ENCODE measurements at places on chromosomes 7 and 10.

DNA sequence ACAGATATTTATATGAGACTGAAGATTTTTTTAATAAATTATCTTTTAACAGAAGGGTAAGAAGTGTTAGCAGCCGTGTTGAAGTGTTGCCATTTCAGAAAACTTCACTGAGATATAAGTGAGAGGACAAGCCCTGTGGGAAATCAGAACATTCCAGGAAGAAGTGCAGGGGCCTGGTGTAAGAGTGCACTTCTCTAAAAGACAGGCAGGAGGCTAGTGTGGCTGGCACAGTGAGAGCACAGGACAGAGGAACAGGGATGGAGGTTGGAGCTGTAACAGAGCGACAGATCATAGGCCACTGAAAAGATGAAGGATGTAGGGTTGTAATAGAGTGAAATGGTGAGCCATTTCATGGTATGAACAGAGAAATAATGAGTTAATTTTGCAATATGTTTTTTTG is 608.9 kb downstream of the SORCS1 start:
- DNase-seq = no peak

- no peak for DNase-seq
Observed at GRCh38 chr10:60003651-60004523, 97.5 kb upstream of the CCDC6 start.

DNA sequence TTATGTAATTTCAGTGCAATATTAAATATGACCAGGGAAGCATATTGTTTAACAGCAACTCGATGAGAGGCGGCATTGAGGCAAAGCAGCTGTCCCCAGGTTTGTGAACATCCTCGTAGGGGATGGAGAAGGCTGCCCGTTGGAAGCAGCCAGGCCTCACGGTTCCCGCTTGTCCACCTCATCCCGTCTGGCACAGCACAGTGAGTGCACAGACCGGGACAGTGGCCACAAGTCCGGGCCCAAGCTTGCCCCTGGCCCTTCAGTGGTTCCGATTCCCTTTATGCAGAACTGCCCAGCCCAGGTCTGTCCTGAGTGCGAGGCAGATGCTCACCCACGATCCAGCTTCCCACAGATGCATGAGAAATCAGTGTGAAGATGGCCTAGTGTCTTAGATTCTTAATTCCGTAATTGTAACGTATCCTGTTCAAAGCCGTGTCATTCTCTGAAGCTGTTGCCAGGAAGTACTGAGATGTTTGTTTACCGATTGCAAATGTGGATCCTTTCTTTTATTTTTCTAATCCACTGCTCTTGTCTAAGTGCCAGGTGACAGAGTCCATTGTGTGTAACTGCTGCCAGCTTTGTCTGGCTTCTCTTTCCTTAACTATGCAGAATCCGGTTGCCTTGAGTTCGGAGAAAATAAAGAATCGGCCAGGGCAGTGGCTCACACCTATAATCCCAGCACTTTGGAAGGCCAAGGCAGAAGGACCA is 35.5 kb downstream of the PFKP start:
- peak; percentile 84 for DNase-seq

GRCh38 chr10:6395606-6396005 is 184.5 kb downstream of the PRKCQ start:
- DNase-seq = no peak

DNA sequence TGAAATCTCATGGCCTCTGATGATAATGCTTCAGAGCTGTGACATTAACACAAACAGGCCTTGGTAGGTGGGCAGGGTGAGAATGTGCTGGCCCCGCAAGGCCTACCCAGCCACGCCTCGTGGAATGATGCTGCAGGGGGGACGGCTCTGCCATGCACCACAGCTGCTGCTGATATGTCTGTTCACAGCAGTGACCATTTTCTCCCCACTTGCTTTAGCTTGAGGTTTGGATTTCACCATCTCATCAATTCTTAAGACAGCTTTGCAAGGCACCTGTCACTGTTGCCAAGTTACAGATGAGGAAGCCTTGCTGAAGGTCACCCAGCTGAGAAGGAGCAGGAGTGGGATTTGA is 128.3 kb downstream of the PTPN20 start:
- no peak for DNase-seq

GRCh38 chr7:81175275-81175940 is 256.6 kb upstream of the SEMA3C start:
- DNase-seq = peak; percentile 63

- DNase-seq = peak; percentile 12
Observed at GRCh38 chr7:48144291-48144768, 26.9 kb upstream of the ABCA13 start.

- DNase-seq = no peak
Observed at GRCh38 chr10:123494301-123494808, 171.8 kb upstream of the GPR26 start.

DNA sequence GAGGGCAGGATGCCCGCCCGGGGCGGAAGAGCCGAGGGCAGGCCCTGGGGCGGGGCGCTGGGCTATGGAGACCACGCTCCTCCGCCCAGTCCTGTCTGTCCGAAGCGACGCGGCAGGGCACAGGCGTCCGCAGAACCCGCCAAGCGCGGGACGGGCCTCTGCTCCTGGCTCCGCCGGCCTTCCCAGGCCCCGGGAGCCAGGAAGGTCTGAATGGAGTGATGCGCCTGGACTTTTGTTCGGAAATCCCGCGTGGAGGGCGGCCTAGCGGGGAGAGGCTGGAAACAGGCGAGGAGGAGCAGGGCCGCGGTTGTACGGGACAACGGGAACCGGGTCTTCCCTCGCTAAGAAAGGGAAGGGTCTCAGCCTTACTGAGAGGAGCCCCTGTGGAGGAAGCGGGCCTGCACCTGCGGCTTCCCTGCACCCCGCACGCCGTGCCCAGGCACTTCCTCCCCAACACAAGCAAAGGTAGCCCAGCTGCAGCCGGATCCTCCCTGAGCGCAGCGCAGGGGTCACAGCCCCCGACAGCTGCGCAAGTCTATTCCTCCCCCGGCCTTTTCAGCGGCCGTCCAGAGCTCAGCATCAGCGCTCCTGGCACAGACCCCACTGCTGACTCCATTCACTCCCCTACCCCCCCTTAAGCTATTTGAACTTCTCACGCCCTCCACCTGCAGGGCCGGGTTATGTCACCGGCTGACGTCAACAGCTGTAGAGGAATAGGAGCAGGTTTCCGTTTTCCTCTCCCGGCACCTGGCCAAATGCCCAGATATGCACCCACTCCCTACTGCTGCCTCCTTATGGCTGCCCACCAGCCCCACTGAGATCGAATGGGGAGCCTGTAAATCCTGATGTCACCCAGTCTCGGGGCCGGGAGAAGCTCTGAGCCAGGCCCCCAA is 143.2 kb upstream of the RET start:
- DNase-seq = no peak

DNA sequence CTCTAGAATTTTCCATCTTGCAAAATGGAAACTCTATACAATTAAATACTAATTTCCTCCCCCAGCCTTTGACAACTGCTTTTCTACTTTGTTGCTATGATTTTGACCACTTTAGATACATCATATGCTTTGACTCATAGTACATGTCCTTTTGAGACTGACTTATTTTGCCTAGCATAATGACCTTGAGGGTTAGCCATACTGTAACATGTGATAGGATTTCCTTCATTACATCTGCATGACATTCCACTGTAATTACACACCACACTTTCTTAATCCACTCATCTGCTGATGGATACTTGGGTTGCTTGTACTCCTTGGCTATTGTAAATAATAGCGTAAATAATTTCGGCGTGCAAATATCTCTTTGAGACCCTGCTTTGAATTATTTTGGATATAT is 127.7 kb downstream of the JAZF1 start:
- peak; percentile 49 for DNase-seq

GRCh38 chr7:10934292-10934691 is 39.4 kb upstream of the PHF14 start:
- DNase-seq = no peak

DNA sequence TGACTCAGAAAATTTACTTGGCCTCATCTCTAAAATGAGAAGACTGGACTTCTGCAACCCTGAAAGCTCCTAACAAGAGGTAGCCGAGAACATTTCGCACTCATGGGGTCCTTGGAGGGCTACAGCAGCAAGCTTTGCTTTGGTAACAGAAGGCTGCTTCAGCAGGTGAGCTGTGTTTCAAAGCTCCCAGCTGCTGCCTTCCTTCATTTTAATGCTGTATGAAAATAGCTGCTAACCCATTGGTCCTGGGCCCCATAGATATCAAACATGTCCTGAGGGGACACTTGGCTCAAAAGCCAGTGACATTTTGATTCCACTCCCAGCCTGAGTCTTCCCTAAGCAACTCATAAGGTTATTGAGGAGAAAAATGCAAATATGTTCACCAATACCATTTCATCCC is 14.3 kb upstream of the MALSU1 start:
- DNase-seq = no peak

- DNase-seq = no peak
Observed at GRCh38 chr10:25815999-25816768, 117.8 kb upstream of the MYO3A start.

DNA sequence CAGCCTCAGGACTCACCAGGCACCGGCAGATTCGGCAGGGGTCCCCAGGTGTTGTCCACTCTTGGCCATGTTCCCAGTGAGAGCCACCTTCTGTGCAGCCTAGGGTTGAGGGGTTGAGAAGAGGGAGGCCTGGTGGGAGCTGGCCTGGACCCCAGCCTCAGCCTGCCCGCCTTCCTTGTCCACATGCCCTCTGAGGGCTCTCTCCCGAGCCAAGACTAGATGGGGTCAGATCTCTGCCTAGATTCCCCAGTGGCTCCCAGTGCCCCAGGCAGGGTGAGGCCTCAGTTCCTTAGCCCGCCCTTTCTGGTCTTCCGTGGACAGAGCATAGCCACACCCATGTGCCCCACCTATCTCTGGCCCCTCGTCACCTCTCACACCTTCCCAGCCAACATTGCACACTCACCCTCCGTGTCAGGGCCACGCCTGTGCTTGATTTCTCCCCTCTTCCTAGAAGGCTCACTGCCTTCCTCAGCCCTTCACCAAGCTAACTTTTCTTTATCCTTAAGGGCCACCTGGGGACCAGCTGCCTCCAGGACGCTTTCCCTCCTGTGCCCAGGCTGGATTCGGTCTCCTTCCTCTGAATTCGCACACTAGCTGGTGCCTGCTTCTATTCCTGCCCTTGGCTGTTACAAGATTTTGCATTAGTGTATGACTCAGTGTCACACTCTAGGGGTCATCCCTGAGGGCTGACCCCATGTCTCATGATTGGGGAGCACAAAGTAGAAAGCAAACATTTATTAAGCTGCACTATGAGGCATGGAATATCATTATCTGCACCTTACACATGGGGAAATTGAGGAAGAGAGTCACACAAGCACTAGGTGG is 7.5 kb downstream of the KCP start:
- peak; percentile 68 for DNase-seq

GRCh38 chr10:97327348-97328294 is 6.9 kb downstream of the FRAT2 start:
- DNase-seq = no peak

- no peak for DNase-seq
Observed at GRCh38 chr10:35511647-35512046, 93.5 kb upstream of the GJD4 start.

- DNase-seq = no peak
Observed at GRCh38 chr10:101008823-101009423, 9.3 kb downstream of the LZTS2 start.

GRCh38 chr10:72011468-72011867 is 47.3 kb downstream of the CHST3 start:
- DNase-seq = no peak

- no peak for DNase-seq
Observed at GRCh38 chr7:32319012-32319382, 171.2 kb downstream of the LSM5 start.

GRCh38 chr10:3452173-3452626 is 279.6 kb upstream of the PITRM1 start:
- no peak for DNase-seq

DNA sequence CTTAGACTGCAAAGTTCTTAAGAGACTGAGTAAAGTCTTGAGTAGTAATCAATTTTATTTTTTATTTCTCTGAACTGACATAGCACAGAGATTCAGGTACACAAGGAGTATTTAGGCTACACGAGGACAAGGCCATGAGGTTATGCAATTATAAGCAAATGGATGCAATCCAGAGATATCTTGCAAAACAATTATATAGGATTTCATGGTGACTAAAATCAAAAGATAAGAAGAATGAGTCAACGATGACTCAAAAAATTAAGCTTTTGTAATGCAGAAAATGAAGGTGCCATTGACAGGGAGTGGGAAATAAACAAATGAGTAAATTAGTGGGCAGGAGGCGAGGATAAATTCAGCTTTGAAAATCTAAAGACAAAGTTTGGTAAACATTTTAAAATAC is 66.7 kb upstream of the MYO3A start:
- no peak for DNase-seq

- no peak for DNase-seq
Observed at GRCh38 chr7:99828811-99829210, 998 bp downstream of the CYP3A43 start.

- DNase-seq = no peak
Observed at GRCh38 chr7:824081-824480, 8.2 kb upstream of the SUN1 start.

- no peak for DNase-seq
Observed at GRCh38 chr7:111711426-111712065, 149.3 kb upstream of the IMMP2L start.

GRCh38 chr10:46525824-46526681 is 30.4 kb downstream of the GPRIN2 start:
- DNase-seq = no peak

DNA sequence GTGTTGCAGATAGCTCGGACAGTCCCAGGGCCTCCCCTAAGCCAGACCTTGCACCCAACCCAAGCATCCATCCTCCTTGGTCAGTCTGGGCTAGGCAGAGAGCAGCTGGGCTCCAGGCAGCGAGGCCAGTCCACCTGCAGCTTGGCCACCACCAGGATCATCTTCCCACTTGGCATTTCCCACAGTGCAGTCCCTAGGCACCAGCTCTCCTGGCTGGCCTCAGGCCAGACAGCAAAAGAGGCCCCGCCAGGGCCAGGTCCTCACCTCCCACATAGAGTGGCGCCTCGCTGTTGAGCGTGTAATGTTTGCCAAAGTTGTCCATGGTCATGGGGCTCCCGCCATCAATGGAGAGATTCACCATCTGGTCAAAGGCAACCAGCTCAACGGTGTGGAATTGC is 171.7 kb downstream of the LCOR start:
- no peak for DNase-seq

DNA sequence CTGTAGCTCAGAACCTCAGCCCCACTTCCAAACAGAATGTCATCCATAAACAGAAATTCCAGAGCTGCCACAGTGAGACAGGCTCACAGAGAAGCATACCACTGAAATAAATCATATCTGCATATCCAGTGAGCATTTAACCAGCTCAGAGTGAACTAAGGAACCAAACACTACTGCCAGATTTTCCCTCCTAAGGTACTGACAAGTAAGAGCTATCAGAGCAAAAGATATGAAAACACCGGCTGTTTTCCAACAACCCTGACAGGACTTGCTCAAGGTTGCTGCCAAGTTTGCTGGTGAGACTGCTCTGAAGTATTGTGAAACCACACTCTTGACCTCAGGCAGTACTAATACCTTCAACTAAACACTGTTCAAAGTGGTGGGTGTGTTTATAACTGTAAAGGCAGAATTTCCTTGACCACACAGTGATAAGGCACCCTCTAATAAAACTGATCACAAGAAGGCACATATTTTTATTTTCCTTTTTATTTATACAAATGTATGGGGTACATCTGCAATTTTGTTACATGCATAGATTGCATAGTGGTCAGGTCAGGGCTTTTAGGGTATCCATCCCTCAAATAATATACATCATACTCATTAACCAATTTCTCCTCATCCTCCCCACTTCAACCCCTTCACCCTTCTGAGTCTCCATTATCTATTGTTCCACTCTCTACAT is 18.3 kb downstream of the SGMS1 start:
- no peak for DNase-seq

- DNase-seq = no peak
Observed at GRCh38 chr7:157729566-157729965, 392.8 kb downstream of the DNAJB6 start.

- DNase-seq = no peak
Observed at GRCh38 chr7:119288416-119288815, 984.6 kb upstream of the KCND2 start.

GRCh38 chr10:91077549-91078071 is 142.9 kb upstream of the PCGF5 start:
- DNase-seq = no peak
